ENCODE measurements at places on chromosomes 7 and 10.

GRCh38 chr10:116118847-116119246 lies 154.2 kb downstream of the GFRA1 start:
- no peak for DNase-seq

- DNase-seq = no peak
Measured at GRCh38 chr10:114388275-114388674, 16.0 kb downstream of the AFAP1L2 start.

- no peak for DNase-seq
Measured at GRCh38 chr10:11177381-11177780, 159.7 kb downstream of the CELF2 start.

DNA sequence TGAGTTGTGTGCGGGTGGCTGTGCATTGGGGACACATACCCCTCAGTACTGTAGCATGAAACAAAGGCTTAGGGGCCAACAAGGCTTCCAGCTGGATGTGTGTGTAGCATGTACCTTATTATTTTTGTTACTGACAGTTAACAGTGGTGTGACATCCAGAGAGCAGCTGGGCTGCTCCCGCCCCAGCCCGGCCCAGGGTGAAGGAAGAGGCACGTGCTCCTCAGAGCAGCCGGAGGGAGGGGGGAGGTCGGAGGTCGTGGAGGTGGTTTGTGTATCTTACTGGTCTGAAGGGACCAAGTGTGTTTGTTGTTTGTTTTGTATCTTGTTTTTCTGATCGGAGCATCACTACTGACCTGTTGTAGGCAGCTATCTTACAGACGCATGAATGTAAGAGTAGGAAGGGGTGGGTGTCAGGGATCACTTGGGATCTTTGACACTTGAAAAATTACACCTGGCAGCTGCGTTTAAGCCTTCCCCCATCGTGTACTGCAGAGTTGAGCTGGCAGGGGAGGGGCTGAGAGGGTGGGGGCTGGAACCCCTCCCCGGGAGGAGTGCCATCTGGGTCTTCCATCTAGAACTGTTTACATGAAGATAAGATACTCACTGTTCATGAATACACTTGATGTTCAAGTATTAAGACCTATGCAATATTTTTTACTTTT lies 1.8 kb downstream of the DDIT4 start:
- no peak for DNase-seq

DNA sequence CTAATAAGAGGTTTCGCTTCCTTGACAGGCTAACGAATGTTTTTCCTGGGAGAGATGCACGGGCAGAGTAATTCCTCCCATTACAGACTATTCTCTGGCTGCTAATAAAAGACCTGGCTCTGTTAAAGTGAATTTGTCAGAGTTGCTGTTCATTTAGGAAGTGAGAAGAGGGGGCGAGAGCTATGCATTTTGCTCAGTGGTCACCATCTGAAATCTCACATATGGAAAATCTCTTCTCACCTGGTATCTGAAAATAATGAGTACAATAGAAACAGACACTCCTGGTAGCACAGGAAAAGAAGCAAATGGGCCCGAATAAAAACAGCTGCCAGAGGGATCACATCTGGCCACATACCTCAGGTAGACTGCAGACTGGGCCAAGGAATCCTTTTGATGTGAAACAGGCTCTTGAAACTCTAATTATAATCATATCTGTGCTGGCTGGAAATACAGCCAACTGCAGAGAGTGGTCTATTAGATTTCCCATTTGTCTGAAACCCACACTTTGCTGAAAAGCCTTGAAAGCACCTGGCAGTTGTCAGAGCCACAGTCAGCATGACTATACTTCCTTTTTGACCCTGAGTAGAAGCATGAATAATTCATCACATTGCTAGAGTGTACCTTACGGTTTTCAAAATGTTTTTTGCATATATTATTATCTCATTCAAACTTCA lies 33.6 kb downstream of the AOAH start:
- DNase-seq = no peak

DNA sequence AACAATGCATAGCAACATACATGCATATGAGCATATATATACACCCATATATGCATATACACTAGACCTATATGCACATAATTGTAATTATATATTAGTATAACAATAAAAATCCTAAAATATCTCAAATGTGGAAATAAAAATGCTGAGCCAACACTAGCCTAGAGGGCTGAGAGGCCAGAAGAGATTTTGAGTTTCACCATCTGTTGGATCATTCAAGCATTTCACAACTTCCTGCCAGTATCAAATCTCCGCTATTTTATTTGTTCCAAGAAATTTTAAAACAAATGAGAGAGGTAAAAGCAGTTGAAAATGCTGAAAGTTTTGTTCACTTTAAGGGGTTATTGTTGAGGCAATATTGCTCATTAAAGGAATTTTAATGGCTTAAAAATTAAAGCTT lies 187.0 kb downstream of the PCDH15 start:
- no peak for DNase-seq

- no peak for DNase-seq
Measured at GRCh38 chr10:110733218-110733952, 89.2 kb downstream of the RBM20 start.

GRCh38 chr10:123614888-123615287 lies 51.3 kb upstream of the GPR26 start:
- peak; percentile 81 for DNase-seq

GRCh38 chr7:3655635-3656034 lies 354.6 kb downstream of the SDK1 start:
- no peak for DNase-seq

GRCh38 chr7:79211724-79212123 lies 241.7 kb downstream of the MAGI2 start:
- no peak for DNase-seq

DNA sequence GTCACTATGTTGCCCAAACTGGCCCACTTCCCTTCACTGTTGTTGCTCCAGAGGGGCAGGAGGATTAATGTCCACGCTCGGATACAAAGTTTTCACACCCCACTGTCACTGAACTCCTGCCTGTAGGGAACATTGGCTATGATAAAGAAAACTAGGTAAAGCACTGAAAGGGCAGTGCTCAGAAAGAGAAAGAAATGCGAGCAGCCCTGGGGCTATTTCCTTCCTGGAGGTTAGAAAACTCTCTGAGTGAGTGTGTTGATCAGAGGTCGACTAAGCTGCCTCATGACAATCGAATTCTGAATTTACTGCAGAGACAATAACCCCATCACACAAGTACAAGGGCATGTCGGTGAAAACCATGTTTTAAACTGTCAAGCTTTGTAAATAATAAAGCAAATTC lies 227.2 kb upstream of the PITRM1 start:
- DNase-seq = no peak

- no peak for DNase-seq
Measured at GRCh38 chr7:512146-512510, 7.5 kb downstream of the PDGFA start.
